ENCODE measurements at places on chromosomes 2 and 18.

DNA sequence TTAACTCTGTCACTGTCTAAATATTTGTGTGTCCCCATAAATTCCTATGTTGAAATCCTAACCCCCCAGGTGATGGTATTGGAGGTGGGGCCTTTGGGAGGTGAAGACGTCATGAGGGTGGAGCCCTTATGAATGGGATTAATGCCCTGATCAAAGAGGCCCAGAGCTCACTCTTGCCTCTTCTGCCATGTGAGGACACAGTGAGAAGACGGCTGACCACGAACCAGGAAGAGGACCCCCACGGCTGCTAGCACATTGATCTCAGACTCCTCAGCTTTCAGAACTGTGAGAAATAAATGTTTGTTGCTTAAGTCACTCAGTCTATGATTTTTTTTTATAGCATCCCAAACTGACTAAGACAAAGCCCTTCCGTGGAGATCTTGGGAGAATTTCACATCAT, 71.2 kb downstream of the BCL2L11 start:
- no peak for DNase-seq

DNA sequence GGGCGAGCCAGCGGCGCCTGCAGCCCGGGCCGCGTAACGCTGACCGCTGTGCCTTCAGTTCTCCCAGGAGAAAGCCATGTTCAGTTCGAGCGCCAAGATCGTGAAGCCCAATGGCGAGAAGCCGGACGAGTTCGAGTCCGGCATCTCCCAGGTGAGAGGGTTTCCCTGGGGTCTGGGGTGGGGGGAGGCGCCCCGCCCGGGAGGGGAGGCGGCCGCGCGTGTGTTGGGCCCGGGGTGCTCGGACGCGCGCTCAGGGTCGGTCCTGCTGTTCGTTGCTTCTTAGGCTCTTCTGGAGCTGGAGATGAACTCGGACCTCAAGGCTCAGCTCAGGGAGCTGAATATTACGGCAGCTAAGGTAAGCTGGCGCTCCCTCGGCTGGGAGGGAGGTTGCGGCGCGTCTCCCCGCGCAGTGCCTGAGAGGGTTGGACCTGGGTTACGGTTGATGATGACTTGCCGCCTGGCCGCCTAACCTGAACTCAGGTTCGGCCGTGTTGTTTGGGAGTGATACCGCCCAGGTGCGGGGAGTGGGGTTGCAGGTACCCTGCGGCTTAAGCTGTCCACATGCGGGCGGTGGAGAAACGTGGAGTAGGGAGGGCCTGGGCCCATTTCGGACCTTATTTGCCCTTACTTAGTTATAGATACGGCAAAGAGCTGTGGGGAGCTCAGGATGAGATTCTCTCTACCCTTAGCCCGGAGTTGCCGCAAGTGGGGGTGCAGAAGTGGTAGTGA, 638 bp downstream of the RPS7 start:
- DNase-seq: no peak

- no peak for DNase-seq
Observed at GRCh38 chr2:56009758-56010458, 86.3 kb upstream of the EFEMP1 start.

DNA sequence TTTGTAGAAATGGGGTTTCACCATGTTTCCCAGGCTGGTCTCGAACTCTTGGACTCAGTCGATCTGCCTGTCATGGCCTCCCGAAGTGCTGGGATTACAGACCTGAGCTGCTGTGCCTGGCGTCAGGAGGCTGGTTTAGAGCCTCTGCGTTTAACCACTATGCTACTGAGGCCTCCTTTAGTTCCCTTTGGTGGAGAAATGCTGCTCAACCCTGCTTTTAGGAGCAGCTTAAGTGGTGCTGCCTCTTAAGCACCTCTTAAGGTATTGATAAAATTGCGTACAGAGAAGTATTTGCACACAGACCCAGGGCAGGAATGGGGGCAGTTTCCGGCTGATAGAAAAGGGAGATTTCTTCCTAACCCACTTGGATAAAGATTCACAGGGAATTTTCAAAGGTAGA, 8.0 kb downstream of the CD8A start:
- no peak for DNase-seq

- no peak for DNase-seq
Observed at GRCh38 chr2:222025881-222026271, 272.9 kb downstream of the PAX3 start.

- DNase-seq: no peak
Observed at GRCh38 chr2:68309426-68309825, 10.3 kb downstream of the CNRIP1 start.

GRCh38 chr2:160909781-160910242, 250.4 kb upstream of the TANK start:
- DNase-seq: no peak

GRCh38 chr18:22624176-22624575, 206.5 kb upstream of the CTAGE1 start:
- DNase-seq: no peak

Data from NCI-H510A (cell line).